ENCODE measurements at places on chromosomes 4 and X.

GRCh38 chrX:12997906-12998687, 23.2 kb downstream of the TMSB4X start:
- DNase-seq, result no peak

DNA sequence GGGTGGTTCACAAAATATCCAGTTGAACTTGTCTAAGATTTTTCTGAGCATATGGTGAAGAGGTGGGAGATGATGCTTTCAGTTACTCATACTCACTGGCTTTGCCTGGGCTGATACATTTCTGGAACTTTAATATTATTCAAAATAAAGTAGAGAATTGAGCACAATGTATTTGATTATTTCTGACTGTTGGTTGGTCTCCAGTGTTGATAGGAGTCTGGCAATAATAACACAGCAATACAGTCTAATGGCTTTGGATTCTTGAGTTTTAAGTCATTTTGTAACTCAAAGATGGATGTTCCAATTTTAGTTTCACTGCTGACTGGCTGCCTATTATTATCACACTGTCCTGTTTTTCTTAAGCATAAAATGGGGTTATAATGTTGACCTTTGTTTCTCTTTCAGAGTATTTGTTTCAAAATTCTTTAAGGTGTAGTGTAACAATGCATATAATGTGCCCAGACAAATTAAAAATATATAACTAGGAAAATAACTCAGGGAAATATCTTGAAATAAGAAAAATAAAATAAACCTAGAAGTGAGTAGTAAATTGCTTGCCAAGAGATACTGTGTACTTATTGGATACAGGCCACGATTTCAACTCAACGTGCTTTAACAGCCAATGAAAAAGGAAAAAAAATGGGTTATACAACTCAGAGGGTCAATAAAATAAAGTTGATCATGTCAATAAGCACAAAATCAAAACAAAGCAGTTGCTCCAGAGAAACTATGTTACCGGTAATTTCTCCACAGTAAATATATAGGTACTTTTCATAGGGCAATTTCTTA, 99.0 kb downstream of the ARSJ start:
- no peak for DNase-seq

GRCh38 chr4:68249434-68249833, 3.9 kb upstream of the TMPRSS11B start:
- no peak for DNase-seq

DNA sequence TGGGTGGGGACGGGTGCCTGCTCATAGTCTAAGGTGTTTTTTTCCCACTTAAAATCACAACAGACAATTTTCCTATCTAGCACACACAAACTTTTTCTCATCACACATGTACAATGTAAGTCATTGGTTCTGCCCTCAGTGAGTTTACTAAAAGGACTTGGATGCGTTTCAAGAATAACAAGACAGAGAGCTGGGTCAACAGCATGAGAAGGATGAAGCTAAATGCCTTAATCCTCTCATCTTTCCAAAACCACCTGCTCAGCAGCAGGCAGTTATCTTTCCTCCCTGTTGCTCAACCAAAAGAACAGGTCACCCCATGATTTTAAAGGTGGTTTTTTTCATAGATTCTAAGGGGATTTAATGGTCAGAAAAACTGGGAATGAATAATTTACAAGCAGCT, 40.1 kb downstream of the OFD1 start:
- DNase-seq, result no peak

DNA sequence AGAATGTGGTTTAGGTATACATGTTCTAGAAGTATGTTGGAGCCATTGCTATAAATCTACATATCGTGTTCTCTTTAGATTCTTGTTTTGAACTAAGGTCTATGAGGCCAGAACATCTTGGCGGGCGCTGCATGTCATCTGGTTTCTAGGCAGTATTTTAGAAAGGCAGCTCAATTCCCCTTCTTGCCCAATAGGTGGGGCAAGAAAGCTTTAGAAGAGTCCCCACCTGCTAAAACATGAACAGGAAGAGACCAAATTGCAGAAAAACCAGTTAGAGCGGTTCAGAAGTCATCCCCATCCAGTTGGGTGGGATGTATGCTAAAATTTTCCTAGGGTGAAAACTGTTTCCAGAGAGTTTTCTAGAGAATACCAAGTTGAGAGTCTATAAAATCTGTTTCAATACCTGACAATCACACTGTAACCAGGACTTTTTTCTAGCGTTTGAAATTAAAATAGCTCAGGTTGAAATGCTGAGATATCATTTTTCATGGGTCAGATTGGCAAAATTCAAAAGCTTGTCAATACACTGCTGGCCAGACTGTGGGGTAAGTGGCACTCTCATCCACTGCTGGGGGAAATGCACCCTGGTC, 17.5 kb upstream of the SH3KBP1 start:
- no peak for DNase-seq

- no peak for DNase-seq
Measured at GRCh38 chrX:45505214-45505613, 304.5 kb upstream of the DIPK2B start.

- DNase-seq, result no peak
Measured at GRCh38 chr4:128334256-128334655, 46.6 kb upstream of the PGRMC2 start.

- no peak for DNase-seq
Measured at GRCh38 chrX:118745570-118745969, 18.2 kb downstream of the IL13RA1 start.

- no peak for DNase-seq
Measured at GRCh38 chr4:177163532-177163931, 146.1 kb upstream of the NEIL3 start.

DNA sequence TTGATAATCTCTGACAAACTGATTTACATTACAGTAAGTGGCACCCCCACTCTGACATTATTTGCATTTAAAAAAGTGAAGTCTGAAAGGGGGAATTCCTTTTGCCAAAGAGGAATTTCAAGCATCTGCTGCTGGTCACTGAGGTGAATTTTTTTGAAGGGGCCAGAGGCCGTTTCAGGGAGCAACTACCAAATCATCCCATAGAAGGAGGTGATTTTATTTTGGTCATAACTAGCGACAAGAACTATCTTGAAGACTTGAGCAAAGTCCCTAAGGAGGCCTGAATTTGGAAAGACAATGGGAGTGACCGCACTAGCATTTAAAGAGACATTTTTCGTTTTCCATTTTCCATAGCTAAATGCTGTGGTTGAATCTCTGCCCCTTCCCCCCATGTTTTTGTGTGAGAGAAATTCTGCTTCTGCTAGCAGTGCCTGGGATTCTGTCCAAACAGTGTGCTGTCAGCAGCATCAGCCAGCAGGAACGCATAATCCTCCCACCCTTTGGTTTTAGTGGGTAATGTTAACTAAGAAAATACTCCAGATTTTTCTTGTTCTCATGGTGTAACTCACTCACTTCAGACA, 110.1 kb upstream of the MED14 start:
- DNase-seq, result no peak

DNA sequence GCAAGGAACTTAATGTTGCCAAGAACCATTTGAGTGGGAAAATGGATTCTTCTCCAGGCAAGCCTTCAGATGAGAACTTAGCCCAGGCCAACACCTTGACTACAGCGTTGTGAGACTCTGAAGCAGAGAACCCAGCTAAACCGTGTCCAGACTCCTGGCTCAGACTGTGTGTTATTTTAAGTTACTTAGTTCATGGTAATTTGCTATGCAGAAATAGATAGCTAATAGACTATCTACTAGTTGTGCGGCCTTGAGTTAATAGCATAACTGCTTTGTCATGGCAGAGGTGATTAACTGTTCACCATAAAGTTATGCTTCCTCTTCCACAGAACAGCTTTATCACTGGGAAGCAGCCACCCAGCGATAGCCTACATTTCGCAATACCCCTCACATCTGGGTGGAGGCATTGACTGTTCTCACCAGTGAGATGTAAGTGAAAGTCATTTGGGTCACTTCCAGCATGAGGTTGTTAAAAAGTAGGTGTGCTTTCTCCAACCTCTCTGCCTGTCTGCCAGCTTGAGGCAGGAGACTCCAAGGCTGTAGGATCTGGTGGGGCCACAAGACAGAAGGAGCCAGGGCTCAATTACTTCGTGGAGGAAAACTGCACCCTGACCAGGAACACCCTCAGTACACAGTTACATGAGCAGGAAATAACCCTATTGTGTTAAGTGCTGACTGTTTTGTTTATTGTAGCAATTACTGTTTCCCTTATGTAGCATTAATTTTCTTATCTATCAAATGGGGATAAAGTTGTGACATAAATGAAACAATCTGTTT, 94.2 kb downstream of the GPAT3 start:
- DNase-seq, result no peak

- DNase-seq, result no peak
Measured at GRCh38 chr4:175369087-175369486, 443.0 kb downstream of the GPM6A start.

- DNase-seq, result no peak
Measured at GRCh38 chr4:89835413-89835812, 1.5 kb downstream of the SNCA start.

DNA sequence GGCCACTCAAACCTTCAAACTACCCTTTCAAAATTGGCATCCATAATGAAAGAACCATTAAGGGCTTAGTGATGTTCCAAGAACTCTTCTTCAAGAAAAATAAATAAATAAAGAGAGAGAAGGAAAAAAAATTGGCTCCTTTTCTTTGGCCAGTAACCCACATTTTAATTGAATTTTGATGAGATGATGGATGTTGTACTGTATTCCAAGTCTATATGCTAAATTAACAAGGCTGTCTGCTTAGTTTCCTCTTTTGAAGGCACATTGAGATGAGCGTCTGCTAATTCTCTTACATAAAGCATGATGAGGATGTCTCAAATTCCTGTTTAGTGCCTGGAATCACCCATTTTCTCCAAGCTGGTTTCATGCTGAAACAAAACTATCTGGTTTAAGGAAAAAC, 33.4 kb downstream of the PHOX2B start:
- no peak for DNase-seq

DNA sequence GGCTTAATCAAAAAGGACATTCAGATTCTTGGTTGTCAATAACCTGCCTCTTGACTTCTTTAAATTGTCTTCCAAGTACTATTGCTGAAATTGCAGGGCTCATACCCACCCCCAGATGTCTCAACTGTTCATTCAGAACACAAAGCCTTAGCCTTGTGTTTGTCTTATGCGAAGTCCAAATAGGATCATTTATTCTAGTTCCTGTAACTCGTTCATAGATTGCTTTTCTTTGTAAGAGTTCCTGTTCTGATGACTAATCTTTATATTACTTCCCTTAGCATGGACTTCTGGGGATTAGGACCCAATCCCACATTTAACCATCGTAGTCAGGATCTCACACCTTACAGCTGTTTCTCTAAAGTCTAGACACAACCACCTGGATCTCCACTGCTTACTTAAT, 226.0 kb downstream of the VEGFC start:
- no peak for DNase-seq

DNA sequence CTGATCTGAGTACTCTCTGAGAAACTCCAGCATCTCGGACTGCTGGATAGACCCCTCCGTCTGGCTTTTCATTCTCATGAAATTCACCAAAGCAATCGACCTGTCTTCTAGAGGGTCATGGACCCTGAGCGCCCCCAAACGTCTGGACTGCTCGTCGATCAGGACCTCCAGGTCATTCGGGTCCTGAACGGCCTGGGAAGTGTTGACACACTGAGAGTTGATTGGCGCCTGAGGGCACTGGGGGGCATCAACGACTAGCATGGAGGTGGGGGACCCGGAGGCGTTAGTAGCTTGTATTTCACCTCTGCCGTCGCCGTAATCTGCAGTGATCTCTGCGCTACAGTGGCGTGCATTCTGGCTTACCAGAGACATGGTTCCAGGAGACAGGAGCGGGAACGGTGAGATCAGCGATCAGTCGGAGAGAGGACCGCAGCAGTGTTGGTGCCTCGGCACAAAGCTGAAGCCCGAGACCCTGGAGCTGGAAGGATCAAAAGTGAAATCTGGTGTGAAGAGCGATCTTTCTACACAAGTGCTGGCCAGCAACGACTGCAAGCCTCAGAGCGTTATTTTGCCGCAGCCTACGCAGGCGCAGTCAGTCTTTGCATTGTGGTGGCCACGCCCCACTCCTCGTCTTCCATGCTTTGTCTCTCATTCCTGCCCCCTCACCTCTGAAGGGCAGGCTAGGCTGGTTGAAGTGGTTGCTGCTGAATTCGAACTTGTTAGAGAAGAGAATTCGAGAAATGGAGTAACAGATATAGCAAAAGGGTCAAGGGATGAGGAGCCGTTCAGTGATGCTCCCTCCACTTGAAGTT, at the start of gene MAGEE2:
MAGEE2 (minus strand) TSS at position 575 of the 812 bp plus-strand sequence; CDS start at position 372, 203 bp downstream.
- DNase-seq, result no peak

GRCh38 chr4:8265171-8265929, 4.2 kb upstream of the HTRA3 start:
- DNase-seq, result no peak

DNA sequence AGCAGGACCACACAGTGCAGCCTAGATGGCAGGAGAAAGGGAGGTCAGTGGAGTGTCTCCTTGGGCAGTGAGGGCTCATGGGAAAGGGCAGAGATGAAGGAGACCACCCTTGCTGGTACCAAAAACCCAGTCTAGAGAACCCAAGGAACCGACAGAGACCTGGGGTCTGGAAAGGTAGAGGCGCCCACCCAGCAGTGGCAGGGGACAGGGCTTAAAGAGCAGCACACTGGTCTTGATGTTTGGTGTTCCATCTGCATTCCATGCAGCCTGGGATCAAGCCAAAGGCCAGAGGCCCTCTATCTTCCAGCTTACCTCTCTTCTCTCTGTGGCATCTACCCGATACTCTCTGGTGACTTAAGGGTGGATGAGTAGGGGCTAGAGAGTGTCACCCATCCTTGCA, 127.5 kb downstream of the PJA1 start:
- no peak for DNase-seq

GRCh38 chr4:14237911-14238310, 610.4 kb upstream of the BOD1L1 start:
- DNase-seq, result no peak

- DNase-seq, result no peak
Measured at GRCh38 chrX:41563876-41564275, 116.7 kb downstream of the NYX start.

- DNase-seq, result no peak
Measured at GRCh38 chr4:113409181-113409580, 352.4 kb downstream of the CAMK2D start.

DNA sequence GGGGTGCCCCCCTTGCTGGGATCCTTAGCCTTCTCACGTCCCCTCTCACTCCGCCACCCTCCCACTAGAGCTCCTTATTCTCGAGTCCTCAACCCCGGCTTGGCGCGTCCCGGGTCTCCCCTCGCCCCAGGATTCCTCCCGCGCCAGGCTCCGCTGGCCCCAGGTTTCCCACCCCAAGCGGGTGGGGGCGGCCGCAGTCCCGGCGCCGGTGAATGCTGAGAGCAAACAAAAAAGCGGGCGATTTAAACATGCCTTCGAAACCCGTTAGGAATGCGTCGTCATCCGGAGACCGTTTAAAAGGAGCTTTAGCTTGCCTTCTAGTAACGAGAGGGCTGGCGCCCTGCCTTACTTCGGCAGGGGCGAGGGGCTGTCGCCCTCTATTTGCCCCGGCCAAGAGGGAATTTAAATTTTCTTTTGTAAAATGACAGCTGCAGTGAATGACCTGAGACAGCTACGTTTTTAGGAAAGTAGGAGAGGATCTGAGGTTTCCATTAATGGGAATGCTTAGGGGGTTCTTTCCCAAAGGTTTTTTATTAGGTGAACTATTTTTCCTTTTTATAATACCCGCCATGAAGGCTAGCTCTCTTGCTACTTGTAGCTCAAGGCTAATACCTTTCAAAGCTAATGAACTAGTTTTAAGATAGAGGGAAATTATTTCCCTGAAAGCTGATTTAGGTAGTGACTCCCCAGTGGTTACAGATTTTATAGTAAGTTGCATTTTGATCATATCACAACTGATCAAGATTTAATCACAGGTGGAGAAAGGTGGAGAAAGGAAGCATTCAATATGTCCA, 3.1 kb downstream of the JADE1 start:
- DNase-seq, result peak; percentile 26
